ENCODE measurements at places on chromosomes 2 and 18.

- no peak for DNase-seq
Measured at GRCh38 chr2:179817181-179817841, 44.1 kb downstream of the ZNF385B start.

DNA sequence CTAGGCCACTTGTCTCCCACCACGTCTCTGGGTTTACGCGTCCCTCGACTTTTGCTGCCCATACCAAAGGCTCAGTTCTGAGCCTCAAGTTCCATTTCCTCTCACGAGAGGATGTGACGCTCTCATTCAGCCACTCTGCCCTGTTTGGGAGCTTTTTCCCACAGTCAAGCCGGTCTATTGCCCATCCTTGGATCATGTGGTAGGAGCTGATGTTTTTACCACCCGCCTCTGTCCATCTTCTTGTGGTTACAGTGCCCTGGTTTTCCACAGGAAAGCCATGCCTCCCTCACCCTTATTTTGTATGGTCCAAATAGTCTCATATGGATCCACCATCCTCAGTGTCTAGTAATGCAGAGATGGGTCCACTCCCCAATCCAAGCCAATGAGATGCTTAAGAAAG is 20.4 kb downstream of the FBXO36 start:
- no peak for DNase-seq

DNA sequence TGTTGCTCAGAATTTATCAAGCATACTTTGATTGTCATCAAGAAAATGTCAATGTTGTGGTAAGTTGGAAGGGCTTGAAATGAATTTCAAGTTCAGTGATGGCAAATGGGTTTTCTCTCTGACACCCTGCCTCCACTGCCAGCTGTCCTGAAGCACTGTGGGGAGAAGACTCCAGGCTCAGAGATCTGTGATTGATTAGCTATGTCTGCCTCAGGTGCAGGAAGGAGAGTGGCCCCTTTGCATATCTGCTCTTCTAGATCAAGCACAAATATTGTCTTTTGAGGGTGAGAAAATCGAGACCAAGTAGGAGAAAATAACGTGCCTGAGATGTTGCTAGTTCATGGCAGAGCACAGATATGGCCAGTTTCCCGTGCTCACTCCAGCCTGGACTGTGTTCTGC is 178.8 kb upstream of the GLI2 start:
- DNase-seq: no peak

GRCh38 chr2:159427048-159427447 is 140.5 kb upstream of the WDSUB1 start:
- DNase-seq: no peak

DNA sequence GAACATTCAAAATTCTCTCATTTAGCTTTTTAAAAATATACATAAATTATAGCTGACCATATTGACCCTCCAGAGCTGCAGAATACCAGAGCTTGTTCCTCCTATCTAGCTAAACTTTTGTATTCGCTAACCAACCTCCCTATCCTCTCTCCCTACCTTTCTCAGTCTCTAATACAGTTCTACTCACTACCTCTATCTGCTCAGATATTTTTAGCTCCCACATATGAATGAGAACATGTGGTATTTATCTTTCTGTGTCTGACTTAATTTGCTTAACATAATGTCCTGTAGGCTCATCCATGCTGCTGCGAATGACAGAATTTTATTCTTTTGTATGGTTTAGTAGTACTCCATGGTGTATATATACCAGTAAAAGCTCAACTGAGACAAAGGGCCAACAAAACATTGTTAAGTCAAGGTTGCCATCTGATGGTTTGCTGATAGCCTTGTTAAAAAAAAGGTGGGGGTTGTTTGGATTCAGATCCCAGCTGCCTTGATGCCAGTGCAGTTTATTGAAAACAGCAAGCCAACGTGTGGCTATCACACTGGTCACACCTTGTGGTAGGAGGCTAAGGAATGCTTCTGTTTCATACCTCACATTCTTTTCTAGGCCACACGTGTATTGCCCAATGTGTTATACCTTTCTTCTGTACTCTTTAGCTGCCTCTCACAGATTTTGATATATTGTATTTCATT is 101.5 kb downstream of the VWA3B start:
- DNase-seq: no peak

GRCh38 chr2:60551240-60552077 is 2.0 kb downstream of the BCL11A start:
- DNase-seq: no peak

- no peak for DNase-seq
Measured at GRCh38 chr2:152050915-152051314, 47.9 kb downstream of the CACNB4 start.

DNA sequence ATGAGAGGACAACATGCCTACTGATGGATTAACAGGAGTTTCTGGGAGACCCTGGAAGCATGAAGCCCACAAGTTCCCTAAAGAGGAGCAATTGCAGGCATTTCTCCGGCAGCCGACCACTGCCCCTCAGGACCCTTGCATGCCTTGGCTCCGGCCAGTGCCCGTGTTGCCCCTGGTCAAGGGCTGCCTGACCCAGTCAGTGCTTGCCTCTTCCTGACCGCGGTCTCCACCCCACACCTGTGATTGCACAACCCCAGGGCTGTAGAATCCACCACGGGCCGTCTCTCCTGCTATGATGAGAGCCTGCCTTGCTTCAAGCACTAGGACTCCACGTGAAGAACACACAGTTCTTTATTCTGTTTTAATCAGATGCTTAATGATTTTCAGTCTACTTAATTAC is 127.5 kb downstream of the GLI2 start:
- no peak for DNase-seq

DNA sequence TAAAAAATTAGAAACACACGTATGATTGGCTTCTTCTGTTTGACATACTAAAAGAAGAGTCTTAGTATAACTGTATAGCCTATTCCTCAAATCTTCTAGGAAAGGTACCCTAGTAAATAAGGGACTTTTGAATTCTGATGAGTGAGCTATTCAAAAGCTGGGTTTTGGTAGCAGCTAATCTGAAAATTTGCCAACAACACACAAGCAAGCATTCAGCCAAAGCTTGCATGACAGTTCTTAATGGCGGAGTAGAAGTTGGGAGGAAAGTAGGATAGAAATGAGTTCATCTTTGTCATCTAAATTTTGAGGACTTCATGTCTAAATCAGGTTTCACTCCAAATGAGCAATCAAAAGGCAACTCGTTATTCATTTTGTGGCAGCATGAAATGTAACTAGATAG is 813.0 kb downstream of the MBD2 start:
- no peak for DNase-seq

DNA sequence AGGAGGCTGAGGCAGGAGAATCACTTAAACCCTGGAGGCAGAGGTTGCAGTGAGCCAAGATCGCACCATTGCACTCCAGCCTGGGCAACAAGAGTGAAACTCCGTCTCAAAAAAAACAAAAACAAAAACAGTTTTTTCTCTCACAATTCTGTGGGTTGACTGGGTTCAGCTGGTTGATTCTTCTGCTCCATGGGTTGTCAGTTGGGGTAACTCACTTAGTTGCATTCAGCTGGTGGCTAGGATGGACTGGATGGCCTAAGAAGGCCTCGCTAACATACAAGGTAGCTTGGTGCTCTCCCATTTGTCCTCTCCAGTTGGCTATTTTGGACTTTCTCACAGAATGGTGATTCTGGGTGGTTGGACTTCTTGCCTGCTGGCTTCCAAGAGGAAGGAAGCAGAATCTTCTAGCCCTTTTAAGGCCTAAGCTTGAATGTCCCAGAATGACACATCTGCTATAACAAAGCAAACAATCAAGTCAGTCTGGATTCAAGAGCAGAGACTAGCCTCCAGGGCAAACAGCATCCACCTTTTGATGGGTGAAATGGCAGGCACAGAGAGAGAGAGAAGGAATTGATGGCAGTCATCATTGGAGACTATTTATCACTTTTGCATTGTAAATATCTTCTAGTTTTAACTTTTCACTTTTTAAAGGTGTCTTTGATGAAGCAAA is 17.9 kb downstream of the LAMA3 start:
- DNase-seq: no peak

DNA sequence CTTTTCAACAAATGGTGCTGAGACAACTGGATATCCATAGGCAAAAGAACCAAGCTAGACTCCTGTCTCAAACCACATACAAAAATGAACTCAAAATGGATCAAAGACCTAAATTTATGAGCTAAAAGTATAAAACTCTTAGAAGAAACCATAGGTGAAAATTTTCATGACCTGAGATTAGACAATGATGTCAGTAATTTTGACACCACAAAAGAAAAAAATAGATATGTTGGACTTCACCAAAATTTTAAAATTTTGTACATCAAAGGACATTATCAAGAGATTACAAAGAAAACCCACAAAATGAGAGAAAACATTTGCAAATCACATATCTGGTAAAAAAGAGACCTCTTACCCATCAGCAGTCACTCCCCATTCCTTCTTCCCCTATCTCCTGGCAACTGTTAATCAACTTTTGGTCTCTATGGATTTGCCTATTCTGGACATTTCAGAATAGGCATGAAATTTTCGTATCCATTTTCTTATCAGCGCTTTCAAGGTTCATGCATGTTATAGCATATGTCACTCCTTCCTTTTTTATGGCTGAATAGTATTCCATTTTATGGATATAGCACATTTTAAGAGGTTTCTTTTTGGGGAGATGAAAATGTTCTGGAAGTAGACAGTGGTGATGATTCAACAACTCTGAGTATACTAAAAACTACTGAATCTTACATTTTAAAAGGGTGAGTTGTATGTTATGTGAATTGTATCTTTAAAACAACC is 43.3 kb downstream of the FAM178B start:
- no peak for DNase-seq

DNA sequence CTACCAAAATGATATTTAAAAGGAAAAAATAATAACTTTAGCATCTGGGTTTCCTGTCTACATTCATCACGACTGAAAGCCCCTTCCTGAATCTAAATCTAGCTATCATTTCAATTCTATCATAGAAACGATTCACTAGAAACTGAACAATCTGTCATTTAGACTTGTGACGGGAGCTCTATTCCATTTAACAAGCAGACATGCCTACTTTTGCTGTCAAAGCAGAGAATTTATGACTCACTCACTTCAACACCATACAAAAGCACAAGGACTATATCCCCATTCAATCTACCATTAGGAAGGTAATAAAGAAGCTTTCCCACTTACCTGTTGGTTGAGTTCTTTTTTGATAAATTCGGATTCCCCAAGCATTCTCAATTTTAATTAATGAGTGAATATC is 1072.3 kb downstream of the LRP1B start:
- no peak for DNase-seq

- DNase-seq: no peak
Measured at GRCh38 chr2:208189069-208189809, 591 bp downstream of the C2orf80 start.

GRCh38 chr2:68290901-68291300 is 28.8 kb downstream of the CNRIP1 start:
- no peak for DNase-seq

- DNase-seq: no peak
Measured at GRCh38 chr2:170739507-170740046, 24.4 kb downstream of the SP5 start.

GRCh38 chr2:38259311-38259710 is 117.8 kb downstream of the ATL2 start:
- no peak for DNase-seq

- DNase-seq: no peak
Measured at GRCh38 chr2:68387408-68388350, 22.6 kb downstream of the PLEK start.

- DNase-seq: no peak
Measured at GRCh38 chr2:15747603-15748471, 156.2 kb downstream of the DDX1 start.

DNA sequence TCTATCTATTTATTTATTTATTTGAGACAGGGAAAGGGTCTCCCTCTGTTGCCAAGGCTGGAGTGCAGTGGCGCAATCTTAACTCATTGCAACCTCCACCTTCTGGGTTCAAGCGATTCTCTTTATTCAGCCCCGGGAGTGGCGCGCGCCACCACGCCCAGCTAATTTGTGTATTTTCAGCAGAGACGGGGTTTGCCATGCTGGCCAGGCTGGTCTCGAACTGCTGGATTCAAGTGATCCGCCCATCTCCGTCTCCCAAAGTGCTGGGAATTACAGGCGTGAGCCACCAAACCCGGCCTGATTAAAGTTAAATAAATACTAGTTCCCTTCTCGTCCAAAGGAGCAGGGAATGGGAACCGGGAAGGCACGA is 4.2 kb upstream of the CTDSP1 start:
- no peak for DNase-seq

DNA sequence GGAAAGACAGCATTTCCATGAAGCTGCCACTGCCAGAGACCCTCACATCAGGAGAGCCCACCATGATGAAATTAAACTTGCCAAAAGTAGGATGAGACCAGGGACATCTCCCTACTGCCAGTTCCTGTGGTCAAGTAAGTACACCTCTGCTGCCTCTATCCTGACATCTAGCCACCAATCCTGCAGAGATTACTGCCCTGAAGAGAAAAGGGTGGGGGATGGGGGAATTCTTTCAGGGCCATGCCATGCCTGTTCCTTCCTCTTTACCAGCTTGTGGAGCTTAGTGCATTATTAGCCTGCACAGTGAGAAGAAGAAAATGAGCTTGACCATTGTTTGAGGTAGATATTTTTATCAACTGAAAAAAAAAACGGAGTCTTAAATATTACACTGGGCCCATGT is 397.2 kb upstream of the CDH2 start:
- no peak for DNase-seq

DNA sequence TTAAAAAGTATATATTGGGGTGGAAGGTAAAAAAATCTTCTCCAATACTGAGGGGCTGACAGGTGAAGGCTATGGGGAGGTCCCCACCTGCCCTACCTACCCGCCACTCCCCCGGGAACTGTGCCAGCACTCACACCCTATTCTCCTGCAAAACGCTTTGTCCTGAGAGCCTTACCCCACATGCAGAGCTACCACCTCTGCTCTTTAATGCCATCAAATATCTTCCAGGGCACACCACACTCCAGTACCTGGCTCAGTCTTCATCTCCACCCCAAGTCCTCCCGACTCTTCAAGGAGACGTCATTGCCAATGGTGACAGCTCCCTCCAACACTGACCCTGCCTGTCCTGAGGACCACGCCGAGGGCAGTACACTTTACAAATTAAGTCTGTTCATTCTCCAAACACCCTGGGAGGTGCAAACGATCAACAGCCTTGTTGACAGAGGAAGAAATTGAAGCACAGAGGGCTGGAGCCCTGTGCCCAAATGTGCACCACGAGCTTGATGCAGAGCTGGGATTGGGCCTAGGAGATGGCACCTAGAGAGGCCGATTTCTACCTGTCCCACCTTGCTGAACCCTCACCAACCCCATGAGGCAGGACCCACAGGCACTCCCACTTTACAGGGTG is 6.0 kb upstream of the GPR55 start:
- DNase-seq: no peak

- DNase-seq: no peak
Measured at GRCh38 chr2:69584127-69584889, 59.2 kb downstream of the AAK1 start.

DNA sequence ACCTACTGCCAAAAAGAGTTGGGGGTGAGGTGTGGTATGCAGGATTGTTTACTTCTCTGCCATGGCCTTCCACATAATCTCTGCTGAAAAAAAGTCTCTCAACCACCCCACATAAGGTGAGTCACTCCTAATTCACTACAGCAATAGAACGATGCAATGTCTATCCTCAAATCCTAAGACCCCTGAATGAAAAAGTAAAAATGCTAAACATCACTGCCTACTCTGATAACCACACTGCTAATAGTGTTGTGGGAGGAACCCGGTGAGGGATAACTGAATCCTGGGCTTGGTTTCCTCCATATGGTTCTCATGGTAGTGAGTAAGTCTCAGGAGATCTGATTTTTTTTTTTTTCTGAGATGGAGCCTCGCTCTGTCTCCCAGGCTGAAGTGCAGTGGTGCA is 252.5 kb downstream of the PIEZO2 start:
- DNase-seq: no peak
